ENCODE measurements at places on chromosomes 7 and 10.
A peak's percentile ranks its signal among the peaks of the same experiment; 100 is the strongest.

- DNase-seq = no peak
These were observed 396.2 kb upstream of the IGFBP3 start for GRCh38 chr7:46317256-46317655.

DNA sequence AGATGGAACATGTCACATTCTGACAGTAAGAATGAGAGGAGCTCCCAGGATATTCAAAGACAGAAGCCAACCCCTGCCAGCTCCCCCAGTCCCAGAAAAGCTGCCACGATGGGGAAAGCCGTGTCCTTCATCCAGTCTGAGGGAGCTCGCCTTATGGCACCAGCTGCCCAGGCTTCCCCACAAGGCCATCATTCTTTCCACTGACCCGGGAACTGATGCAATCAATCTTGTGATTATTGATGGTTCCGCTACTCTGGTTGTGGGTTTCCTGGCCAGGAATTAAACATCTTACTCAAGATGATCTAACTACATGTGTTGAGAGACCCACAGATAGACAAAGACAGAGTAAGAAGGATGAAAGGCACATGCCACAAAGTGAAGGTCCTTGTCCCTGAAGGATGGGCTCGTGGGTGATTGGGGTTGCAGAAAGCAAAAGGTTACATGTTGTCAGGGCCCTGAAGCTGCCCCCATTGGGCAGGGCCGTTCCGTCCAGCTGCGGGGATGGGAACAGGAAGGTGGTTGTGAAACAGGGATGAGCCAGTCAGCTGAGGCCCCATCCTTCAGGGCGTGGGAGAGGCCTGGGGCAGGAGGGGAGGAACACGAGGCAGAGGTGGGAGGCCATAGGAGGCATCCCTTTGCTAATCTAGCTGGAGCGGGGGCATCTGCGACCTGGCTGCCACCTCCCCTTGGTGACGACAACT lies 127.6 kb downstream of the OAT start:
- DNase-seq = no peak

- DNase-seq = no peak
These were observed 42.8 kb downstream of the PDLIM1 start for GRCh38 chr10:95247881-95248583.

GRCh38 chr7:37145682-37146081 lies 303.0 kb downstream of the ELMO1 start:
- no peak for DNase-seq

DNA sequence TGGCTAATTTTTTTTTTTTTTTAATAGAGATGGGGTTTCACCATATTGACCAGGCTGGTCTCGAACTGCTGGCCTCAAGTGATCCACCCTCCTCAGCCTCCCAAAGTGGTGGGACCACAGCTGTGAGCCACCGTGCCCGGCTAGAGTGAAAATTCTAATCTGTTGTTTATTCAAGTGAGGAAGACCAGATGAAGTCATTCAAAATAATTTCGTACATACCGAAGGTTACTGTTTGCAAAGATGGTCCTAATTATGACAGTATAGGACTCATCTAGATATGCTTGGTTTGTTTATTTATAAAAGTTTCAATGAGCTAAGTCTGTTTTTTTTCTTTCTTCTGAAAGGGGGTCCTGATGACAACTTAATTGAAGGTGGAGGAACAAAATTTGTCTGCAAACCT lies 376.8 kb downstream of the EXOC4 start:
- DNase-seq = no peak

DNA sequence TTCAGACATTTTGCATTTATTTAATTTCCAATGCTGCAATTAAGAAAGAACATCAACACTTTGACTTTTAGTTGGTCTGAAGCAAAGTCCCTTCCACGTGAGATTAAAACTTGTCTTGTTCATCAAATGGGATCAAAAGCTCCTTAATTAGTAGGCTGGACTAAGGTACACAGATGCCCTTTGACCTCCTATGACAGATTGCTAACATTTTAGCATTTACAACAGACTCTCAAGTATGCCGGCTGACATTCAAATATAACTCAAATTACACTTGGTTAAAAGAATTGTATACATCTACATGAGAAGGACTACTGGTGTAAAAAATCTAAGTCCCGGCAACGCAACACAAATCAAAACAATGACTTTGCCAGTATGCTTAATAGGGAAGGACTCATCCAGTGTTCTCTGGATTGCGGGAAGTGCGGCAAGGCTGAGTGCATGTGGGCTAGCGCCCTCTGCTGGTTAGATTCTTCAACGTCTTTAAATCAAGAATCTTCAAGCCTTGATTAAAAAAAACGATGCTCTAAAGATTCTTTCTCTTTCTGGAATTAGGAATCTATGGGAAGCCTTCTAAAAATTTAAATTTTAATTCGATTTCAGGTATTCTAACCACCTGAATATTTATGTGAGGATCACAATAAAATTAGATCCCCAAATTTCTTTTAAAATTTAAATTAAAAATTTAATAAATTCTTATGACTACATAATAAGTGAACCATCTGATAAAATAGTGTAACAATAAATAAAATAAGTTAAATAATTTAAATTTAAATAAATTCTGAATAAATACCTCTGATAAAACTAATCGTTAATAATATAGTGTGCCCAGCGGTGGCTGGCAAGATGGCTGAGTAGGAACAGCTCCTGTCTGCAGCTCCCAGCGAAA lies 444.7 kb downstream of the DGKB start:
- peak; percentile 5 for DNase-seq

All from GM12891 (cell line).